ENCODE measurements at places on chromosomes 13 and 19.

DNA sequence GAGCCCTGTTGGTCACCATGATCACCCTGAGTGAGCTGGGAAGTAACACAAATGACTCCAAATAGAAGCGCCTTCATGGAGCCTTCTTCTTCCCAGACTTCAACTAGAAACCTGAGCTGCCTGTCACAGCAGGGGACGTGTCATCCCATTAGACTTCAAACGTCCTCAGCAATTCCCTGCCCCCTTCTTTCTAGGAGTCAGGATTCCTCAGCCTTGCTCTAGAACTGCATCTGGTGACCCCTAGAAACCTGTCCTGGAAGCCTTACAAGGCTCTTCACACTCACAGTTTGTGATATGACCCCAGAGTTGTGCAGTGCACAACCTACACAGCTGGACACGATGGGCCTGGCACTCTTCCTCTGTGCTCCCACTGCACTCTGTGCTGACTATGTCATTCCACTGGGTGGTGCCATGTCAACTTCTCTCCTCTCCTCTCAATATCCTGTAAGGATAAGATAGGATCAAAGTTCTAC lies 23.6 kb upstream of the TTYH1 start:
- DNase-seq: no peak

GRCh38 chr19:47132194-47132852 lies 1.7 kb downstream of the SAE1 start:
- no peak for DNase-seq

GRCh38 chr13:92900446-92900845 lies 326.2 kb upstream of the GPC6 start:
- DNase-seq: no peak

DNA sequence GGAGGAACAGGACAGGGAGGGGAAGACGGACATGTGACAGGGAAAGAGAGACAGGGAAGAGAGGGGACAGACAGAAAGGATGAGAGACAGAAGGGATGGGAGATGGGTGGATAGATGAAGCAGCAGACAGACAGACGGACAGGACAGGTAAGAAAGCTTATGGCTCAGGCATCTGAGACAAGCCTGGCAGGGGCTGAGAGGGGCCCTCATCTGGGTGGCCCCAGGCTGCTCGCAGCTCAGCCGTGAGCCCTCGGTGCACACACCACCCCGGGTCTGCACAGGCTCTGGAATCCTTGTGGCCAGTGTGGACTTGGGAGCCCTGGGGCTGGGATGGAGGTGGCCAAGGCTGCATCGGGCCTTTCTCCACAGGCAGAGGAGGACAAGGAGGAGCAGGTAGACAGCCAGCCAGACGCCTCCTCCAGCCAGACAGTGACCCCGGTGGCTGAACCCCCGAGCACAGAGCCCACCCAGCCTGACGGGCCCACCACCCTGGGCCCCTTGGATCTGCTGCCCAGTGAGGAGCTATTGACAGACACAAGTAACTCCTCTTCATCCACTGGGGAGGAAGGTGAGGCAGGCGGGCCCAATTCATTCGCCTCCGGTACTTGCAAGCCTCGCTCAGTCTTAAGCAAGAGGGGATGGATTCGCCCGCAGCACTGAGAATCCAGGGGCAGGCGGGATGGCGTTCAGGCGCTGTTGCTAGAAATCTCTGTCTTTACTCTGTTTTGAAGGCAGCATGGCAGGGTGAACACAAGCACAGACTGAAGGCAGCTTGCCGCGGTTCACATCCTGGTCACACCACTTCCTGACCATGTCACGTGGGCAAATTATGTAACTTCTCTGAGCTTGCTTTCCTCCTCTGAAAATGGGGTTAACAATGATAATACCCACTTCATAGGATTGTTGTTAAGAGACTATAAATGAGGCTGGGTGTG lies 14.0 kb downstream of the GRAMD1A start:
- DNase-seq: peak; percentile 41

GRCh38 chr13:41565216-41565615 lies 107.9 kb downstream of the RGCC start:
- DNase-seq: no peak

DNA sequence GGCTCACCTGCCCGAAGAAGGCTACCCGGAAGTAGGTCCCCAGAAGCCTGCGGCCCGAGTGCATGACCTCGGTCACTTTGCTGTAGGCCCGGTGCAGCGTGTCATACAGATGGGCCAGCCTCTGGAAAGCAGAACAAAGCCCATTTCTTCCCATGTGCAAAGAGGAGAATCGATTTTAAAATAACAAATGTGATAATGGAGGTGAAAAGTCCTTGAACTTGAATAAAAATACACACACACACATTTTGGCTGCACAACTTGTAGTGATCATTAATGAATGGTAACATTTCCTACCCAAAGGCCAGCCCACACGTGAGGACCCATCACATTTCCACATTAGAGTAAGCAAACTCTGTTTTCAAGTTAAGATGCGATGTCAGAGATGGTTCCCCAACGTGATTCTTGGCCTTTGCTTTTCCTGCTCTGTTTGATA lies 56.9 kb upstream of the SLC15A1 start:
- DNase-seq: no peak

DNA sequence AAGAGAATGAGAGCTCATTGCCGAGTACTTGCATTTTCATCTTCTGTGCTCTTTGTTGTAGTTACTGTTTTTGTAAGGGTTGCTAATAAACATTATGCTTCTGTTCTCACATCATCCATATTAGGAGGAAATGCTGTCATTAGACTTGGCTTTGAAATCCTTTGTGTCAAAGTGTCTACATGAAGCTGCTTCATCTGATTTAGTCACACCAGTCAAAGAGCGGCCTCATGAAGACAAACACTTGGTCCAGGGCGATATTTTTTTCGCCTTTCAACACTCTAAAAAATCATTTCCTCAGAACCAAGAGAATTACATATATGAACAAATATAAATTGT lies 105.0 kb downstream of the SPRY2 start:
- DNase-seq: no peak

DNA sequence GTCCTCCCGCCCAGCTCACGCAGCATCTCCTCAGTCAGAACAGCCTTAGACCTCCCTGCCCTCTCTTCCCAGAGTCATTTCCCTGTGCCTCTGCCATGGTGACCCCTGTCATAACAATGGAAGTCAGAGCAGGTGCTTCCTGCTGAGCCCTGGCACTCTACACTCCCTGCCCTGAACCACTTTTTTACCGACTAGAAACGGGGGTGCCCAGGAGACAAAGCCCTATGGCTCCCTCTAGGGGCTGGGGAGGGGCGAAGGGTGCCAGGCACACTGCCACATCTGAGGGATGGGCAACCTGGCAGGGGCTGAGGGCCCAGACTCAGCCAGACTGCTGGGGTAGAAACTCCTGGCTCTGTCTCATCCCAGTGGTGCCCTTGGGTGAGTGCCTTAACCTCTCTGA lies 16.4 kb downstream of the ZNF574 start:
- peak; percentile 44 for DNase-seq

DNA sequence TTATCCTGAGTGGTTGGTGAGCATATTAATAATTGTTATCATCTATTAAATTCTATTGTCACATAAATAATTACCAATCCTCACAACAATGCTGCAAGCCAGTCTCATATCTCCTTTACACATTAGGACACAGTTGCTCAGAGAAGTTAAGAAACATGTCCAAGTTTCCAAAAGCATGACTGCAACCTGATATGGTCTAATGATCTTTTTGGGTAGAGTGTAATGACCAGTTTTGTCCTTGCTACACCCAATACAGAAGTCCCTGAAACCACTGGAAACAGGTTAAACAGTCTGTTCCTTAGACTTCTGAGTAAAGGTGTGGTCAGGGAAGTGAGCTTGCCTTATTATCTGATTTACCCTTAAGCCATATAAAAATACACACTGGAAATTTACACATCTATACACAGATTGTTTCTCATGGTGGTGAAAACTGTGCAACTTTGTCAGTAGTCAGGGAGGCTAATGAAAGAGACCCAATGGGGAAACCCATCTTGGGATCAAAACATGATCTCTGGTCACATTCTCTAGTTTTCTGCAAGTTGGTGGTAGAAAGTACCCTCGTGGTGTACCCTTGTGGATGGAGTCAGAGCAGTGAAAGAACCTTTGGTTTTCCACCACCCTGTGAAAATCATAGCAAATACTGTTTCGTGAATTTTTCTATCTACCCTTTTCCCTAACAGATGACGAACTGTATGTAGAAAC lies 146.0 kb upstream of the KLF12 start:
- peak; percentile 16 for DNase-seq

DNA sequence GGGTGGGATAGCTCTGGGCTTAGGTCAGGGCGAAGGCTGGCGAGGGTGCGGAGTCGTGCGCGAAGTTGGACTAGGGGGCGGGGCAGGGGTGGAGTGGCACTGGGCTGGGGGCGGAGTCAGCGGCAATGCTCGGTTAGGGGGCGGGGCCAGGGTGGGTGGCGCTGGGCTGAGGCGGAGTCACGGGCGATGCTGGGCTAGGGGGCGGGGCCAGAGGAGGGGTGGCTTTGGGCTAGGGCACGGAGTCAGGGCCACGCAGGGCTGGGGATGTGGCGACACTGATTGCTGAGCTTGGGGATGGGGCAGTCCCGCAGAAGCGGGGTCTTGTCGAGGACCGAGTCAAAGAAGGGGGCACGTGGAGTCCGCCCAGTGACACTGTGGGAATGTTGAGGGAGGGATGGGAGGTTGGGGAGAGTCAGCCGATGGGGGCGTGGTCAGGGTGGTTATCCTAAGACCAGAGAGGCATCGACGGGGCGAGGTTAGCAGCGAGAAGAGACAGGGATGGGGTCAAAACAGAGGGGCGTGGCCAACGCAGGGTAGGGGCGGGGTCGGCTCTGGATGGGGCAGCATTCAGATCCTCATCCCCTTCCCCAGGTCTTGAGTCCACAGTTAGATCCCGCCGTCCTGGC lies 8.7 kb downstream of the HOMER3 start:
- peak; percentile 81 for DNase-seq

GRCh38 chr13:54574791-54575190 lies 1546.2 kb downstream of the OLFM4 start:
- no peak for DNase-seq

- no peak for DNase-seq
These were observed 116.0 kb downstream of the SOX1 start for GRCh38 chr13:112182846-112183531.

GRCh38 chr13:58979851-58980250 lies 1183.9 kb downstream of the DIAPH3 start:
- DNase-seq: no peak

DNA sequence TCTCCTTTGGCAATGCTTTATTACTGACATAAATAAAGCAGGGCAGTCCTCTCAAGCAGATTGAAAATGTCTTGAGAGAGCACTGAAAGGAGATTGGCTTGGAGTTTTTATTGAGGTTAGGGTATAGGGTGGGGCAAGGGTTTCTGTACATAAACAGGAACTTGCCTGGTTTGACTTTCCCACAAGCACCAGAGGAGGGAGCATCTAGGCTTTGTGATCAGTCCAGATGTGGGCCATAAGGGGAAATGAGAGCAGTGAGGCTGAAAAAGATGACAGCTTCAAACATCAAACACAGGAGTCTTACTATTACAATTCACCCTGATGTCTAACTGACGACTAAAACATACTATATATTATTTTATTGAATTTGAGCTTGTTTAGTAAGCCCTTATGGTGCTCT lies 260.9 kb downstream of the MTUS2 start:
- DNase-seq: no peak

DNA sequence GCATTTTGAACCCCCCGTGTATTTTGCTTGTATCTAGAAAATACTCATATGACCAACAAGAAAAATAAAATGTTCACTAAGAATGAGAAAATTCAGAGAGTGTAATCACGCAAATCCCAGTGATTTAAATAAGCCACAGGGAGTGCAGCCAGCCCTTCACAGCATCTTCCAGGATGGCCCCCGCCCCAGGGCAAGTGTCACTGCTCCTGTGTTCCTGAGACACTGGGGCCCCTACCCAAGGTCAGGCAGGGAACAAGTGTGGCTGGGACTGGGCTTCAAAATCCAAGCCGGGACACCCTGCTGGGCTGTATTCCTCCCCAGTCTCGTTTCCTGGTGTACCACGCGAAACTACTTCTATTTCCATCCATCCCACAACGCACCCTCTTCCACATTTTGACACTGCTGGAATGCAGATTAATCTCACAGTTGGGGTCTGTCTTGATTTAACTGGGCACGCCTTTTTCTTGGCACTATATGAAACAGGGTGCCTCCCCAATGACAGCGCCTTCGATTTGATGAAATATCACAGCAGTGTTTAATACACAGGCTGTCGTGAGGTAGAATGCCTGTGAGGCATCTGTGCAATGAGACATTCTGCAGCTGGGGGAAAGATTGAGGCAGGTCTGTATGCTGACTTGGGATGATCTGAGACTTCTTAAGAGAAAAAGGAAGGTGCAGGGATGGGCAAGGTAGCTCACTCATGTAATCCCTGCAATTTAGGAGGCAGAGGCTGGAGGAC lies 18.3 kb upstream of the CCNP start:
- DNase-seq: no peak

DNA sequence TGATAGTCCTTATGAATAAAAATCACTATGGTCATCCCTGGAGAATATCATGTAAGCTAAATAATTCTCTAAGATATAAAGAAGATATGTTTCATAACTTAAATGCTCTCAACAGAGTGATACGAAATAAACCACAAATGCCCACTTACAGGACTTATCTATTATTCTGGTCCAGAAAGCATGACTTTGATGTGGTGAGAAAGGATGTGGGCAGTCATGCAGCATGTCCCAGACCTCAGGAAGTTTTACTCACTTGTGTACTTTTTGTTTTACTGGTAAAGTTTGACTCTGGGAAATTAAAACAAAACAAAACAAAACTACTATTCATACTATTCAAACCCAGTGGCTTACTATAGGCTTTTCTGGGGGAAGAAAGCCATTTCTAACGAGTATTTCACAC lies 483.2 kb upstream of the SLITRK6 start:
- no peak for DNase-seq

DNA sequence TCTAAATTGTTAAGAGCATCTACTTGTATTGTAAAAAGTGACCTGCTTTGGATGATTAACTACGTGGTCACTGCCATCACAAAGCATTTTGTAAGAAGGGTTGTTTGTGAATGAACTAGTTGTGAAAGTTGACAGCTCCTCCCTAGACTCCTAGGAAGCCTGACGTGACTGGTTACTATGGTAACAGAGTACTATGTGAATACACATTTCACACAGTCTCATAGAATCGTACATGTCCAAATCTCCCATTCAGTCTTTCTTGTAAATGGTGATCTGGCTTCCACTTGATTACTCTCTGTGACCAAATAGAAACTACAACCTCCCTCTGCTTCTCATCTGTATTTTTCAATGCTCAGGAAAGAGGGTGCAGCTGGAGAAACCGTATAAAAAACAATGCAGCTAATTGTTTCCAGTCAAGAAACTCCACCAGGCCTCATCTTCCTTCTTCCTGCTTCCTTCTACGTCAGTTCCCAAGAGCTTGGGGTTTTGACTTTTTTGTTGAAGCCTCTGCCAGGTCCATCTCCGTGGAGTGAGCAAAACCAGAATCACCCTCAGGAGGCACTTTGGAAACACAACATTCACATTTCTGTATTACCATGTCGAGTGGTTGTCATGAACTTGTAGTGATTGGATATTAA lies 83.4 kb downstream of the GPC6 start:
- no peak for DNase-seq

All from activated naive CD8-positive, alpha-beta T cell treated with anti-CD3 and anti-CD28 coated beads for 36 hours (primary cell).